ENCODE measurements at places on chromosomes 1 and 21. TPM values are rescaled to one million over a fixed set of nuclear protein-coding genes. Genes with fewer than 3 reads are reported as not detected.

The ARTN gene
- total RNA-seq, result 1.5 TPM

The SRP9 gene
- total RNA-seq, result 76.7 TPM

The AXDND1 gene
- not detected for total RNA-seq

The HSPB7 gene
- total RNA-seq, result not detected

The REN gene
- total RNA-seq, result not detected

The SNRNP40 gene
- 48.3 TPM for total RNA-seq

The SLC45A1 gene
- 0.86 TPM for total RNA-seq

The MRPL37 gene
- 34.5 TPM for total RNA-seq

The STIL gene
- total RNA-seq, result 5.1 TPM

The RAB13 gene
- 0.57 TPM for total RNA-seq

The GABPB2 gene
- 26.4 TPM for total RNA-seq

The HCN3 gene
- 1.5 TPM for total RNA-seq

The LCE1C gene
- not detected for total RNA-seq

The KRTAP10-5 gene
- not detected for total RNA-seq

The PTGER3 gene
- 0.32 TPM for total RNA-seq

The LAX1 gene
- total RNA-seq, result 53.0 TPM

The UTS2 gene
- 8.0 TPM for total RNA-seq

The SAMSN1 gene
- total RNA-seq, result 112 TPM

The KDF1 gene
- 0.54 TPM for total RNA-seq

The MTARC2 gene
- not detected for total RNA-seq

The SKI gene
- 218 TPM for total RNA-seq

The CDC7 gene
- 6.2 TPM for total RNA-seq

The IRF6 gene
- total RNA-seq, result 0.86 TPM

The KCNC4 gene
- total RNA-seq, result 16.4 TPM

The KIF21B gene
- 96.9 TPM for total RNA-seq

The LUZP1 gene
- total RNA-seq, result 26.7 TPM

The C1orf185 gene
- not detected for total RNA-seq

The FTCD gene
- not detected for total RNA-seq

The HAO2 gene
- total RNA-seq, result not detected

The CSMD2 gene
- not detected for total RNA-seq

The INKA2 gene
- not detected for total RNA-seq

The FAAH gene
- 7.3 TPM for total RNA-seq

The SYT6 gene
- total RNA-seq, result 0.17 TPM

The MRPL20 gene
- 83.4 TPM for total RNA-seq

The APOBEC4 gene
- not detected for total RNA-seq

The CEP104 gene
- 42.3 TPM for total RNA-seq

The NECTIN4 gene
- total RNA-seq, result not detected

The ERICH3 gene
- not detected for total RNA-seq

The OR2L3 gene
- not detected for total RNA-seq

The RGSL1 gene
- total RNA-seq, result not detected

The PTPRU gene
- not detected for total RNA-seq

The RWDD3 gene
- total RNA-seq, result 15.7 TPM

The SAMD13 gene
- total RNA-seq, result not detected

The CFHR3 gene
- not detected for total RNA-seq

The SH2D1B gene
- not detected for total RNA-seq

The LGR6 gene
- 0.32 TPM for total RNA-seq

The LYPLA2 gene
- total RNA-seq, result 50.4 TPM

The FABP3 gene
- total RNA-seq, result not detected

The FAM163A gene
- not detected for total RNA-seq

The RGS16 gene
- 16.6 TPM for total RNA-seq

The NDC1 gene
- 4.9 TPM for total RNA-seq

The GUCA2B gene
- not detected for total RNA-seq

The RAB3B gene
- not detected for total RNA-seq

The C1orf174 gene
- total RNA-seq, result 15.4 TPM

The KIRREL1 gene
- total RNA-seq, result not detected

The DNAJC28 gene
- 0.17 TPM for total RNA-seq

The MIXL1 gene
- total RNA-seq, result not detected

The TDRD5 gene
- not detected for total RNA-seq

The SYTL1 gene
- 191 TPM for total RNA-seq

All from CD4-positive, CD25-positive, alpha-beta regulatory T cell (primary cell).